ENCODE measurements at places on chromosomes 4 and X.

DNA sequence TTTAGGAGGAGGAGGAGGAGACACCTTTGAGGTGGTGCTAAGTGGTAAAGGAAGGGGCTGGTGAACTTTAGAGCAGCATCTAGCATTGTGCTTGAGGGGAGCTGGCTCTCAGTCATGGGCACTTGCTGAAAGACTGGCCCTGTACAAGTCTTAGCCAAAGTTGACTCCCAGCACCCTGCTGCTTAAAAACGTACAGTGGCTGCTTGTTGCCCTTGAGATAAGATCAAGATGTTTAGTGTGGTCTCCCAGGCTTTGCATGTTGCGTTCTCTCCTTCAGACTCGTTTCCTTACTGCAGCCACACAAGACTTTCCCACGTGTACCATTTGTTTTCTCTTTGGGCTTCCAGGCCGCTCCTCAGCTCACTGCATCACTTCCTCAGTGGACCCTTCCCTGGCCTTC is 1.8 kb downstream of the MED28 start:
- DNase-seq = no peak

DNA sequence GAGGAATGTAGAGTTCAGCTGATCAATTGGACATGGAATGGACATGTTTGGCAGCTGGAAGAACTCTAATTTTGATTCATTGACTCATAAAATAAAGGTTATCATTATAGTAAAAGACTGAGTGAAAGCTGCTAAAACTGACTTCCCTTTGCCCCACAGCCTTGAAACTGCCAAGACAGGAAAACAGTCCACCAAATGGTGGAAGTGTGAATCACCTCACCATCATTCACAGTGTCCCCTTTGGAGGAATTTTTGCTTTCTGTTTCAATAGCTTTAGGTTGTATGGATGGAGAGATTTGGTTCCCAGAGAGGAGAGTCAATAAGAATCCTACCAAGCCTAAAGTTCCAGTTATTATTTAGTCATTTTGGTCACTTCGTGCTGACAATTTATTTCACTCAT is 20.8 kb upstream of the FREM3 start:
- DNase-seq = no peak

- no peak for DNase-seq
Measured at GRCh38 chr4:102842367-102842766, 15.0 kb upstream of the UBE2D3 start.

DNA sequence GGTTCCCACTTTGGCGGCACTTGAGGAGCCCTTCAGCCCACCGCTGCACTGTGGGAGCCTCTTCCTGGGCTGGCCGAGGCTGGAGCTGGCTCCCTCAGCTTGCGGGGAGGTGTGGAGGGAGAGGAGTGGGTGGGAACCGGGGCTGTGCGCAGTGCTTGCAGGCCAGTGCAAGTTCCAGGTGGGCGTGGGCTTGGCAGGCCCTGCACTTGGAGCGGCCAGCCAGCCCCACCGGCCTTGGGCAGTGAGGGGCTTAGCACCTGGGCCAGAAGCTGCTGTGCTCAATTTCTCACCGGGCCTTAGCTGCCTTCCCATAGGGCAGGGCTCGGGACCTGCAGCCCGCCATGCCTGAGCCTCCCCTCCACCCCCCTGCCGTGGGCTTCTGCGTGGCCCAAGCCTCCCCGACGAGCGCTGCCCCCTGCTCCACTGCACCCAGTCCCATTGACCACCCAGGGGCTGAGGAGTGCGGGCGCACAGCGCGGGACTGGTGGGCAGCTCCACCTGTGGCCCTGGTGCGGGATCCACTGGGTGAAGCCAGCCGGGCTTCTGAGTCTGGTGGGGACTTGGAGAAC is 474.3 kb downstream of the MID1IP1 start:
- no peak for DNase-seq

GRCh38 chr4:48752726-48753125 is 27.4 kb downstream of the FRYL start:
- DNase-seq = no peak

GRCh38 chr4:76948443-76949275 is 893 bp upstream of the SEPTIN11 start:
- peak; percentile 35 for DNase-seq

- DNase-seq = no peak
Measured at GRCh38 chr4:142202404-142203332, 566.3 kb downstream of the IL15 start.

DNA sequence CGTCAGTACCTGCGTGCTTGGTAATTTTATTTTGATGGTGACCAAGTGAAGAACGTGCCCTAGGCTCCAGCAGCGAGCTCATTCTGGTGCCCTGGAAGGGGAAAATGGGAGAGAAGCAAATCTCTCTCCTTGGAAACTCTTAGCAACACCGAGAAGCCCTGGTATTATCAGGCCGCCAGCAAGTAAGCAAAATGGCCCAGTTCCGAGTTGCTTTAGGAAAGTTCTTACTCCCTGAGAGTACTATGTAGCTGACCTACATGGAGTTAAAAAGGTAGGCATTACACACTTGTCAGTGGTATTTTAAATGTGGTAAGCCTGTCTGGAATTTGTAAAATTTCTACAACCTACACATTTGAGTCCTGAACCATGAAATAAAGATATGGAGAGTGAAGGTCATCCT is 146.4 kb downstream of the CPEB2 start:
- DNase-seq = no peak

GRCh38 chr4:188175288-188175687 is 36.0 kb downstream of the TRIML1 start:
- DNase-seq = no peak

GRCh38 chr4:2511645-2512131 is 24.8 kb upstream of the FAM193A start:
- no peak for DNase-seq

- no peak for DNase-seq
Measured at GRCh38 chrX:10755439-10756334, 135.3 kb upstream of the MID1 start.

Measured in NCI-H446 (cell line).